Renal cortical epithelial cell (primary cell): ENCODE measurements at places on chromosomes 16 and 17.
A peak's percentile ranks its signal among the peaks of the same experiment; 100 is the strongest.

- DNase-seq, result no peak
Observed at GRCh38 chr17:64940055-64940454, 20.8 kb upstream of the LRRC37A3 start.

DNA sequence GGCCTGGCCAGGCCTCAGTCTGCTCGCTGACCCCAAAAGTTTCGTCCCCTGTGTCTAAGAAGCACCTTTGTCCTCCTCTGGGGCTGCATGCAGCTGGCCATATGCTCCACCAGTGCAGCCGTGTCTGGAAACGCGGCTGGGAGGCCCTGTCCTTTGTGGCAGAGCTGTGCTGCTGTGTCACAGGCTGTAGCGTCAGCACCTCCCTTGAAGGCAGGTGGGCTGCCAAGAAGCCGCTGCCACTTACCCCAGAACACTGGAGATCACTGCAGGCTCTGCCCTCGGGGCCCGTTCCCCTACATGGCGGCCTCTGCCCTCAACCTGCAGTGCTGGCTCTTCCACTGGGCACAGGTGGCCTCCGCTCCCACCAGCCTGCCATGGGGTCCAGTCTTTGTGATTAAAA is 15.7 kb upstream of the MC1R start:
- no peak for DNase-seq

- DNase-seq, result no peak
Observed at GRCh38 chr17:8354236-8354635, 14.6 kb downstream of the ODF4 start.

DNA sequence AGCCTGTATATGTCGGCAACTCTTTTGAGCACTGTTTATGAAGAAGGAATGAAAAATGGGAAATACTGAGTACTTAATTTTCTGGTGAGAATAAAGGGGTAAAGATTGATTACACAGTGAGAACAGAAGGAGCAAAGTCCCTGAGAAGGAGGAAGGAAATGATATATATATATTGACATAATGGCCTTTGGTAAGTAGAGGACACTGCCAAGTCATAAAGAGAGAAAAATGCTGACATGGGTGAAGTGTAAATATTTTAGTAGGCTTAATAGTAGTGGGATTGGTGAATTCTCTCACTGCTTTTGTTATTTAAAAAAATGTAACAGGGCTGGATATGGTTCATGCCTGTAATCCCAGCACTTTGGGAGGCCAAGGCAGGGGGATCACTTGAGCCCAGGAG is 16.2 kb downstream of the VMP1 start:
- no peak for DNase-seq

- DNase-seq, result no peak
Observed at GRCh38 chr17:19270704-19271611, 33.8 kb downstream of the EPN2 start.

DNA sequence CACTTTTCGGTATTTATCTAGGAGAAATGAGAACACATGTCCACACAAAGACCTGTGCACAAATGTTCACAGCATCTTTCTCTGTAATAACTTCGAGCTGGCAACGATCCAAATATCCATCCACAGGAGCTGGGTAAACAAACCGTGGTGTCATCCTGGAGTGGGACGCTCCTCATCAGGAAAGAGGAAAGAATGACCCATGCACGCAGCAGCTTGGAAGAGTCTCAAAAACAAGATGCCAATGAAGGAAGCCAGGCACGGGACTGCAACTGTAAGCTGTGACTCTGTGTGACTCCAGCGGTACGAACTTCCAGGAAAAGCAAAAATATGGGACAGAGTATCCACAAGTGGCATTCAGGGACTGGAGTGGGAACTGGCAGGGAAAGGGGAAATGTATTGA is 36.7 kb upstream of the CIBAR2 start:
- no peak for DNase-seq

DNA sequence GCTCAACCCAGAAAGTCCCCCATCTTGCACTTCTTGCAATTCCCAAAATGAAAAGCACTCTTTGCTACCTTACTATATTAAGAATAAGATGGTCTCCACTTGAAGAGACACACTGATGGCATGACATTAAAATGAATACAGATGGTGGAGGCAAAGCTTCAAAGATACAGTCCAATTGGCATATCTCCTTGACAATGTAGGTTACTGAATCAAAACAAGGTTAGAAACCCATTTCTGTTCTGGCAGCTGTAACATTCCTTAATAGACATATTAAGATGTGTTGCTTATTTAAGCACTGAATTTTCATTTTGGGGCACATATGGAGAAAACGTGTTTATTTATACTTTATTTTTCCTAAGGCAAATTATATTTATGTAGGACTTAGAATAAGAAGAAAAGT is 1262.8 kb upstream of the CDH8 start:
- no peak for DNase-seq

DNA sequence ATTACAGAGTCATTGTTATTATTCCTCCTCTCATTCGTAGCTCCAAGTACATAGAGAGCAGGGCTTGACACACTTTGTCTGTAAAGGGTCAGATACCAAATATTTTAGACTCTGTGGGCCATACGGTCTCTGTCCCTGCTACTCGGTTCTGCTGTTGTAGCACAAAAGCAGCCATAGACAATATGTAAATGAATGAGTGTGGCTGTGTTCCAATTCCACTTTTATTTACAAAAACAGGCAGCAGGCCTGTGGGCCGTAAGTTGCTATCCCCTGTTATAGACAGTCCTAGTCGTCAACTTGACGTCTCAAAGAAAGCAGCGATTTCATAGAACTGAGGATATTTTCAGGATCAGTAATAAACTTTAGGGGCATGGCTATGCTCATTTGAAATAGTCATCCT is 161.6 kb downstream of the MSI2 start:
- no peak for DNase-seq

GRCh38 chr17:38583176-38583575 is 22.6 kb downstream of the SRCIN1 start:
- no peak for DNase-seq

DNA sequence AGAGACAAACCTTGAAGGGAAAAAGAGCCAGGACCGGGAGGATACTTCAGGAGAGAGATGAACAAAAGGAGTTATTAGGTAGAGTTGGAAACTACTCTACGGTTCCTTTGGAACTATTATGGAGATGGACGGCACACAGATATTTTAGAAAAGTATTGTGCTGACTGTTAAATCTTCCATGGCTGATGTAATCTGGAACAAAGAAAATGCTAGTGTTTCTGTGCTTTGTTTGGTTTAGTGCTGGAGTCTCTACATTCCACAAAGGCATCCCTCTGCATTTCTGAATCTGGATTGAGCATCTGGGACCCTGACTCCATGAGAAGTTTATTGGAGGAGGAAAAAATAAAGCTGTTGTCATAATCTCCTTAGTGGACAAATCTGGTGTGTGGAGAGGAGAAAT is 57.2 kb downstream of the RPGRIP1L start:
- no peak for DNase-seq

GRCh38 chr17:17176341-17176740 is 29.8 kb downstream of the PLD6 start:
- DNase-seq, result no peak

DNA sequence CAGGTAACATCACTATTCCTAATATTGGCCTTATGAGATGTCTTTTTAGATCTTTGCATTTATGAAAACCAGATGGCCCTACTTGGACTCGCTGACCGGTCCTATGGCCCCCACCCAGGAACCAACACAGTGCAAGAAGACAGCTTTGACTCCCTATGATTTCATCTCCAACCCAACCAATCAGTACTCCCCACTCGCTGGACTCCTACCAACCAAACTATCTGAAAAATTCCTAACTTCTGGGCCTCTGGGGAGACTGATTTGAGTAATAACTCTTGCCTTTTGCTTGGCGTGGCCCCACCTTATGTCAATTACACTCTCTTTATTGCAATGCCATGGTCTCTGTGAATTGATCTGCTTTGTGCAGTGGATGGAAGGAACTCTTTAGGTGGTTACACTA is 828.9 kb downstream of the CDH11 start:
- no peak for DNase-seq

- peak; percentile 27 for DNase-seq
Observed at GRCh38 chr17:46925185-46925868, 2.4 kb downstream of the GOSR2 start.

- DNase-seq, result no peak
Observed at GRCh38 chr17:67452681-67453554, 75.8 kb downstream of the PITPNC1 start.

- DNase-seq, result no peak
Observed at GRCh38 chr16:878072-878784, 77.7 kb upstream of the GNG13 start.

DNA sequence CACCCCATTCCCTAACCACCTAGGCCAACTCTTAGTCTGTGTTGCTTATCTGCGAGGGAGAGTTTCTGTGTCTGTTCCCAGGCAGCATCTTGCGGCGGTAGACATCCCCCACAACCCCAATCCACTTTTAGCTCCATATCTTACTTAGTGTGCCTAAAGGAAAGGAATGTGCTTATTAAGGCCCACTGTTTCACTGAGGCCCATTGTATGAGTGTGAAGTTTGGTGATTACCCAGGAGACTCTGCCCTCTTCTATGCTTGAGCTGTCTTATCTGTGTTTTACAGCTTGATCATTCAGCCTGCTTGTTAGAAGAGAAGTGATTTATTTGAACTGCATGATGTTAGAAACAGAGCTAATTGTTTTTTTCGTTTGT is 10.3 kb upstream of the MLYCD start:
- DNase-seq, result no peak

DNA sequence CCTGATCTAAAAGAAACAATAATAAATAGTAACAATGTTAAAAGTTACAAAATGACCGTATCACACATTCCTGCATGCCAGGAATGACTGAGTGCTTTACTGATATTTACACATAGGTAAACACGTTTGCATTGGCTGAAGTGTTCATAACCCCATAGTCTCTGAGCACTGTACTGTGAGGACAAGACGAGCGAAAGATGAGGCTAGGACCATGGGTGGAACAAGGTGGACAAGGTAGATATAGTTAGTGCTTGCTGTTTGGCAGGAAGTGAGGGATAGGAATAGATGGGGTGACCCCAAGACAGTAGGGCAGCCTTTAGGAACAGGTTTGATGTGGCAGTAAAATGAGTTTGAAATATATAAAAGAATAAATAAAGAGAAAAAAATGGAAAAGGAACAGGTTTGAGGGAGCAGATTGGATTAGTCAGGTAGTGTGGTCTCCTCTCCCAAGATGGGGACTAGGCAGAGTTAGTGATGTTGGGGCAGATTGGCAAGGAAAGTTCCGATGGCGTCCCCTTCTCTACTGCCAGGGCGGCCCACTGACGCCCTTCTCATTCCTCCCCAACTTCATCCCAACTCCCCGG is 452 bp upstream of the E2F4 start:
- DNase-seq, result no peak

DNA sequence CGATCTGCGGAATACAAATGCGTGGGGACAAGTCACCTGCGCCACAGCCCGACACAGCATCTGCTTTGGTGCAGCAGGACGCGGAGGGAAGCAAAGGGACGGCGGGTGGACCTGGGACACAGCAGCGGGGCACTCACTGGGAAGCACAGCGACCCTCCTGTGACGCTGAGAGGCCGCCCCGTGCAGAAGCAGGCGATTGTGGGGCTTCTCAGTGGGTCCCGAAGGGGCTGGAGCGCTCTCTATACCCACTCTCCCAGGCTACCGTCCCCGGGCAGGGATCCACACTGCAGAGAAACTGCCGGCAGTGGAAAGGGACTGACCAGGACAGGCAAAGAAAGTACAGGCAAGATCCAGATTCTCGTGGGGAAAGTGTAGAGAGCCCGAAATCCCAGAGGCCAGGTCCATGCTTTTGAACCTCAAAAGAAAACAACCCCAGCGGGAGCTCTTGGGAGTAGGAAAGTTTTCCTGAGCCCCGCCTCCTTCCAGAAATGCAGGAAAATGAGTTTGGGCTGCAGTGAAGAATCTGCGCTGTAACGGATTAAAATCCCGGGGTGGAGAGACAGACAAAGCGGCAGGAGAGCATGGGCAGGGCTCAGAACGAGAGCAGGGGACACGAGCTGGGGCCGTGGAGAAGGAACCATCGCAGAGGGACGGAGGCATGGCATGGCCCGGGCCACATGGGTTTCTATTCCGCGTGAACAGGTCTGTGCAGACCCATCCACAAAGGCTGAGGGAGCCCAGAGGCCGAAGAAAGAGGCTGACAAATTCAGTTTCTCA is 12.7 kb downstream of the COX4I1 start:
- no peak for DNase-seq

- DNase-seq, result no peak
Observed at GRCh38 chr16:75265911-75266701, 14.7 kb upstream of the BCAR1 start.

- DNase-seq, result no peak
Observed at GRCh38 chr17:65750166-65750565, 188.7 kb upstream of the AXIN2 start.

DNA sequence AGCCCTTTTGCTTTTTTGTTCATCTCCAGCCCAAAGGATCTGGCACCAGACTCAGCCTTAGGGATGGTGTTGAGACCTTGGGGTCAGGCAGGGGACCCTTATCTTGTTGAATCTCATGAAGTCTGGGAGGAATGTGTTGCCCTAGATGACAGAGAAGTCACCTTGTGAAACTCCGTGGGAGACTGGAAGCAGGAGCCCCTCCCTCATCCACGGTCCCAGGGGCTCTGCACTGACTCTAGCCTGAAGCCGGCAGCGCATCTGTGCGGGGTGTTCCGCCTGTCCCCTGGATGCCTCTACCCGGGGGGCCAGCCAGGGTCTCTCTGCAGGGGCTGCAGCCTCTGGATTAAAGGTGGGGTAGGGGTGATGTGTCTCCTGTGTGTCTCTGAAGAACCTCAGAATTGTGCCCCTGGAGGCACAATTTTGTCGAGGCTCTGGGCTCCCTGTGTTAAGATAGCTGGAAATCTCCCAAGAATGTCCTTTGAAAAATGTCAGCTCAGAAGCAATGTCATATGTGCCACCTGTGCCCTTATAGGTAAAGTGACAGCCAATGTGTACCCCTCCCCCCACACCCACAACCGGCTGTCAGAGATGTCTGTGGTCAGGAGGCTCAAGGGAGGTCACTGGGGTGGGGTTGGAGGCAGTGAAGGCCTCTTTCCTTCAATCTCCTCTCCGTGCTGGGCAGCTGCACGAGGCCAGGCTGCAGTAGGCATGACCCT is 32.1 kb upstream of the CDC42EP4 start:
- DNase-seq, result peak; percentile 9

DNA sequence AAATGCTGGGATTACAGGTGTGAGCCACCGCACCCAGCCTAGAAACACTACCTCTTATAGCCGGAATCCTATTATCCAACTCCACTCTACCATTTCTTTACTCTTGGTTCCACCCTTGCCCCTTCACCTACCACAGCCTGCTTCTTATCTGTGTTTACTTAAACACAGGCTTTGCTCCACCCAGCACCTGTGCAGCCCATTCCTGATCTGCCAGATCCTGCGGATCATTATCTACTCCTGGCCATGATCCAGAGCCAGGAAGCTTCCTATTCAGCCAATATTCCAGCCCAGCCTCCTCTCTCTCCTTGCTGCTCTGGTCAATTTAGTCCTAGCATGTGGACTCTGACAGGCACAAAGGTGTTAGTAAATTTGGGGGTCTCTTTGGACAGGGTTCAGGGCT is 98.8 kb upstream of the MED13 start:
- DNase-seq, result no peak

DNA sequence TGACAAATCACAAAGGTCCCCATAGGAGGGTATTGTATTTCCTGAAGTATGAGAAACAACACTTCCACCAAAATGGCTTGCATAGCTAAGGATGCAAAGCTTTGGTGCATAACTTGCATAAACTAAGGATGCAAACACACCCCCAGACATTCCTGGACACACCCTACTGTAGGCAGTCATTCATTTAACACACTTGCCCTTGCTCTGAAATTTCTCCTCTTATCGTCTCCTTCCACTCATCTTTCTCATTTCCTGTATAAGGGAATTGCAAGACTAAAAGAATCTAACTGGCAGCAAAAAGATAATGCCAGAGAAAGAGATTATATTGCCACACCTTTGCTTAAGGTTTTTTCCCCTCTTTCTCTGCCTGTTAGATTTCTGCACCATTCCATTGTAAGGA is 28.3 kb downstream of the CHD9 start:
- DNase-seq, result no peak

GRCh38 chr16:49019831-49020230 is 261.8 kb downstream of the CBLN1 start:
- DNase-seq, result no peak
